Colonic mucosa (tissue), 4 donors: ENCODE measurements at places on chromosomes 12 and 14. TPM values are rescaled to one million over a fixed set of nuclear protein-coding genes. Genes with fewer than 3 reads are reported as not detected.
A peak's percentile ranks its signal among the peaks of the same experiment; 100 is the strongest.

The TOGARAM1 gene
- 10.7 TPM for total RNA-seq

The IKZF4 gene
- 5.6 TPM for total RNA-seq

The SYCP3 gene
- not detected for total RNA-seq

The CDKN1B gene
- total RNA-seq, result 52.1 TPM

The ETFBKMT gene
- total RNA-seq, result 5.2 TPM

The MEG3 gene
- total RNA-seq, result 11.0 TPM

The PRKD1 gene
- total RNA-seq, result 2.8 TPM

The PLEKHD1 gene
- total RNA-seq, result 0.10 TPM

GRCh38 chr14:95472819-95473251 is 43.6 kb downstream of the SYNE3 start:
- no peak for DNase-seq
- no peak overlapping the region for H3K27ac ChIP-seq
- peaks cover 4% of the 10 kb centered on the region for H3K36me3 ChIP-seq
- H3K4me3 ChIP-seq, result no peak overlapping the region

- no peak for DNase-seq
- no peaks in the 10 kb centered on the region for H3K36me3 ChIP-seq
- no peak overlapping the region for H3K27ac ChIP-seq
- H3K4me1 ChIP-seq, result no peaks in the 10 kb centered on the region
- H3K4me3 ChIP-seq, result no peak overlapping the region
These were observed 78.3 kb downstream of the AEBP2 start for GRCh38 chr12:19517583-19517982.

DNA sequence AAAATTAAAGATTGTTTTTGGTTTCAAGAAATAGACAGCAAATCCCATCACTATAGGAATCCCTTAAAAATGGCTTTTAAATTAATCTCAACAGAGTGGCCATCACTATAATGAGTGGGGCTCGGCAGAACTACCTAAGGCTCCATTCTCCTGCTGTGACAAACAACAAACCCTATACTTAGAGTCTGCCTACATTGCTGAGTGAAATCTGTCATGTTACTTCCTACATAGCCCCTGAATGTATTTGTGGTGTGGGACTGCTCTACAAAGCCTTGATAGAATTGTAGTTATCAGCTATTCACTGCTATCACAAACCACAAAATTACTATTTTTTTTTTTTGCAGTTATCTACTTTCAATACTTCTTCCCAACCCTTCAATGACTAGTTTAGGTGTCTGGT is 538.7 kb upstream of the ATXN7L3B start:
- no peak overlapping the region for H3K4me3 ChIP-seq
- no peaks in the 10 kb centered on the region for H3K36me3 ChIP-seq
- no peak for DNase-seq
- H3K4me1 ChIP-seq, result no peaks in the 10 kb centered on the region
- no peaks in the 10 kb centered on the region for H3K27me3 ChIP-seq

DNA sequence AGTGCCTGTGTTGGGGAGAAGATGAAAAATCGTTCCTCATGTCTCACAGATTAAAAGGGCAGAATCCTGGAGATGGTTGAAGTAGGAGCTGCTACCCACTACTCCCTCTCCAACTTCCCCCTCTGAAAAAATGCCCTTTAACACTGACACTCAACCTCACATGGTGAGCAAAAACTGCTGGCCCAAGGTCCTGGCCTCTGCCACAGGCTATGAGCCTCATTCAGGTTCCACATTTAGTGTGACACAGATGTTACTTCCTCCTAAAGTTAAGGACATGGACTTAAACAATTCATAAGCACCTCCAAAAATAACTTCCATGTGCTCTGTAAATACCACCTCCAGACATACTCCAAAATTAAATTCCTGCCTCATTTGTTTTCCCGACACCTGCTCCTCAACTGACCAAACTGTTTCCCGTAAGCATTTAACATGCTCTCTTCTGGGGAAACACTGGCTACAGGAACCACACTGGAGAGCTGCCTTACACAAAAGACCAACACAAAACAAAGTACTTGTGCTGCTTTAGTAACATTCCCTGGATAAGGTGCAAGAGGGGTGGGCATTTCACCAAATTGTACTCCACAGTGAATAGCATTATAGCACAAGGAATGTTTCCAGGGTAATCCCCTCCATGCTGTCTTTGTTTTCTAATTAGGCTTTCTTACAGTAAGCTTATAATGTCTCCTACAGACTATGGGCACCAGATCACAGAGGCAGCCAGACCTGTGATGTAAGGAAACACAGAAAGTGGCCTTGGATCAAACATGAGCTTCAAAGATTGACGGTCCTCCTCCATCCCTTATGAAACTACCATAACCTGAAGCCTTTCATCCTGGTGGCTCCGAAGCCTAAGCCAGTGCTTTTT is 57.0 kb downstream of the PHLDA1 start:
- no peak overlapping the region for H3K27ac ChIP-seq
- peaks cover 6% of the 10 kb centered on the region for H3K4me1 ChIP-seq
- H3K27me3 ChIP-seq, result no peaks in the 10 kb centered on the region
- no peak for DNase-seq
- no peak overlapping the region for H3K4me3 ChIP-seq
- no peaks in the 10 kb centered on the region for H3K36me3 ChIP-seq

DNA sequence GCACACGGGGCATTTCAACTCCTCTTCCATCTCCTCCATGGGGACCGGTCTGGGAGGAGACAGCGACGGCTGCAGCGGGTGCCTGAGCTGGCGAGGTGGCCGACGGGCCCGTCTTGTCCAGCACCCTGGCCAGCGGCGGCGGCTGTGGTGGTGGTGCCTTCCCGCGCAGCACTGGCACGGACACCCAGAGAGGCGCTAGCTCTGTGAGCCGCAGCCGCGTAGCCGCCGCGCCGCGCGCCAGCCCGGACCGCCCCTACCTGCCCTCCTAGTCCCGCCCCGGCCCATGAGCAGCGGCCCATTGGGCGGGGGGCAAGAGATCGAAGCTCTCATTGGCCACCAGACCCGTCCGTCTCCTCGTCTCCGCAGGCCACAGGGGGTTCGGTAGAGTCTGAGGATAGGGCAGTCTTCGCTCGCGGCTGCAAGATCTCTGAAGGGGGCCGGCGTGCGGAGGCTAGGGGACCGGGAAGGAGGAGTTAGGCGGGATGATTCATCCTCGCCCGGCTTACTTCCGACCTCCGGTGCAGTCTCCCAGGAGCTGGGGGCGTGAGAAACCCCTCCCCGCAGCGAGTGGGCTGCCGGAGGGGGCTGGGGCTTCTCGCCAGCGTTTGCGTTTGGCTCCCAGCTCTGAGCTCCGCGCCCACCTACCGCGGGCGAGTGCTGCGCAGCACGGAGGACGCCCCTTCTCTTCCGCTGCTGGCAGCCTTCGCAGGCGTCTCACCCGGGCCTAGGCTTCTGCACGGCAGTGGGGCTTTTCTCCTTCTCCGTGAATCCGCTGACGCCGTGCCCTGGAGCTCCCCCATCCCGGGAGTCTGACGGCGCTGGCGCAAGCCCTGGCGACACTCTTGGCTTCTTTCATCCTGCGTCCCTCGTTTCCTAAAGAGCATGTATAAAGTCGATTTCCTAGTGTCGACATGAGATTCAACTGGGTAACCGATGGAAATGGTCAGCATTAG is at the start of gene TRIM9:
Gene TRIM9 (minus strand): TSS at position 205 of the 953 bp plus-strand sequence. CDS start 166 bp downstream, at position 39.
- H3K4me1 ChIP-seq, result peaks cover 16% of the 10 kb centered on the region
- H3K4me3 ChIP-seq, result peak within 1 kb of the TSS; percentile 63
- no peaks in the 10 kb centered on the region for H3K36me3 ChIP-seq
- H3K27ac ChIP-seq, result peak within 1 kb of the TSS; percentile 34
- peak; percentile 94 for DNase-seq
- peaks cover 17% of the 10 kb centered on the region for H3K27me3 ChIP-seq

DNA sequence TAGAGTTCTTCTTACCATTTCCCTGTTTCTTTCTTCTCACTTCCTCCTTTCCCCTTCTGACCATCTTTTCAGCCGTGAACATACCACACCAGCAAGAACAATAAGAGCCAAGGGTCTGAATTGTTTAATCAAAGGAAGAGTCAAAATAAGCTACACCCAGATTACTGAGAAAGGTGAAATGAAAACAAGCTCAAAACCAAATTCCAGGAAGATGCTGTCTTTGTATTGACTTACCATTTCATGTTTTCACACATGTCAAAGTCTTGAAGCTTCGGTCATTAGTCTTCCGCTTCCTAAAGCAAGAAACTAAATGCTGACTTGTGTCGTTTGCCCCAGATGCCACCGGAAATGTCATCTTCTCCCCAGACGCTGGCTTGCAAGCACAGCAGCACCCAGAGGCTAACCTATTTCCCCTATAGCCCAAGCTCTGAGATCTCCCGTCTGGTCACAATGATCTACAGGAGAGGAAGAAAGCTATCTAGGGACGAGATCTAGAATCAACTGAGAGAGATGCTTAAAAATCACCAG is 136.5 kb upstream of the AMIGO2 start:
- no peaks in the 10 kb centered on the region for H3K4me1 ChIP-seq
- no peaks in the 10 kb centered on the region for H3K36me3 ChIP-seq
- peak overlapping the region; percentile 19 for H3K27ac ChIP-seq

DNA sequence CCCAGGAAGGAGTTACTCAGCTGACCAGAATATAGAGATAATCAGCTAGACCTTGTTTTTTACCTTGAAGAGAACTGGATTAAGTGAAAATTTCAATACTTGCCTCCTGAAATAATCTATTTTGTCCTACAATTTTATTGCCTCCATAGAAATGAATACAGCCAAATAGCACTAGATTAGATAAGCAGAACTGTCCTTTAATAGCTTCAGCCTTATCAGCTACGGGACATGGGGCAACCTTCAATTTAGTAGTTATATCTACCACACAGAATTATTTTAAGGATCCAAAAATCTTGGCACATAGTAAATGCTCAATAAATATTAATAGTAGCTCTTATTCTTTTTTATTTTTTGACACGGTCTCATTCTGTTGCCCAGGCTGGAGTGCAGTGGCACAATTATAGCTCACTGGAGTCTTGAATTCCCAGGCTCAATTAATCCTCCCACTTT is 67.2 kb upstream of the PLEKHG3 start:
- H3K27ac ChIP-seq, result no peak overlapping the region
- no peak overlapping the region for H3K4me3 ChIP-seq
- no peak for DNase-seq
- H3K4me1 ChIP-seq, result no peaks in the 10 kb centered on the region
